DMS53 (cell line): ENCODE measurements at places on chromosomes 1 and 21.
A peak's percentile ranks its signal among the peaks of the same experiment; 100 is the strongest.

DNA sequence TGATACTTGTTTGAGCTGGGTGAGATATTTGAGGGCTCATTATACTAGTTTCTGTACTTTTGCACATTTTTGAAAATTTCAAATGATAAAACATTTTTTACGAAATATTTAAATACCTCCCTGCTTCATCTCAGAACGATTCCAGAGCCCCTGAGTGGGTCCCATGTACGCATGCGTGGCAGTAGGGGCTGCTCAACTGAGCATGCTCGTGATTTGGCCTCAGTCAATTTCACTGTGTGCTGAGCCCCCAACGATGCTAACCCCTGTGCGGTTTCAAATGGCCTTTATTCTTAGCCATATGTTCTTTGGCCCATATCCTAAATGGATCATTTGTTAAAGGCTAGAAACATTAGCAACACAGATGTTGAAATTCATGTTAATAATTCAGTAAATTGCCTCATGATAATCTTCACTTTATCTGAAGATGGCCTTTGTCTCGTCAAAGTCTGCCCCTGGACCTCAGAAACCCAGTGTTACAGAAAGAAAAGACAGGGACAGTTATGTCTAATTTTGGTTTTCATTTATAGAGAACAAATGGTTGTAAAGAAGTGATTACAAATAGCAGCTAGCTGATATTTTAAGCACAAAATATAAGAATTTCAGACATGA, 108.2 kb downstream of the MRPS6 start:
- DNase-seq: no peak

GRCh38 chr1:229699613-229700267, 73.7 kb downstream of the URB2 start:
- DNase-seq: no peak

GRCh38 chr21:35051287-35051818, 2.3 kb upstream of the RUNX1 start:
- DNase-seq: peak; percentile 80

- peak; percentile 57 for DNase-seq
Measured at GRCh38 chr1:119279456-119280381, 88.9 kb upstream of the HAO2 start.
